ENCODE measurements at places on chromosomes 4 and X. TPM values are rescaled to one million over a fixed set of nuclear protein-coding genes. Genes with fewer than 3 reads are reported as not detected.

SMIM10 gene
- 0.88 TPM for total RNA-seq

GRCh38 chr4:184817494-184818215, 8.1 kb downstream of the ACSL1 start:
- no peak overlapping the region for H3K4me3 ChIP-seq
- H3K27me3 ChIP-seq, result no peaks in the 10 kb centered on the region
- peak overlapping the region; percentile 8 for H3K27ac ChIP-seq
- H3K36me3 ChIP-seq, result peaks cover 11% of the 10 kb centered on the region
- H3K4me1 ChIP-seq, result peaks cover 53% of the 10 kb centered on the region

DNA sequence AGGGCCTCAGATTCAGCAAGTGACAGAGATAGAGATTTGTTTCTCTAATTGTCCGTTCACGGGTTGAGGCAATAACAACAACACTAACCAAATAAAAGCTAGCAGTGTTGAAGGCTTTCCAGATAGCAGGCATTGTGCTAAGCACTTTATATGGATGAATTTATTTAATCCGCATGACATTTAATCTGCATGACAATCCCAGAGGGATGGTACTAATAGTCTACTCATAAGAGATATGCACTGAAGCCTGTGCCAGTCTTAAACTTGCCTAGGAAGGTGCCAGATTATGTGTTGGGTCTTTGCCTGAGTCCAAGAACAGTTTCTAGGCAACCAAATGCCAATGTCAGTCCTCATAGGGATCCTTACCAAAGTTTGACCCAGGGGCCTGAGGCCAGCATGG, 37.7 kb upstream of the FAT1 start:
- H3K4me3 ChIP-seq, result no peak overlapping the region
- no peaks in the 10 kb centered on the region for H3K27me3 ChIP-seq
- H3K36me3 ChIP-seq, result no peaks in the 10 kb centered on the region
- H3K27ac ChIP-seq, result no peak overlapping the region
- H3K4me1 ChIP-seq, result no peaks in the 10 kb centered on the region
- DNase-seq, result no peak

HTN1 gene
- not detected for total RNA-seq

BTK gene
- not detected for total RNA-seq

GRCh38 chrX:39809331-39809730, 288.4 kb downstream of the BCOR start:
- H3K27me3 ChIP-seq, result no peaks in the 10 kb centered on the region
- no peak overlapping the region for H3K27ac ChIP-seq
- H3K4me3 ChIP-seq, result no peak overlapping the region
- no peak for DNase-seq
- peaks cover 6% of the 10 kb centered on the region for H3K36me3 ChIP-seq

UGT8 gene
- total RNA-seq, result not detected

GRCh38 chr4:148786699-148787098, 344.5 kb upstream of the NR3C2 start:
- no peaks in the 10 kb centered on the region for H3K4me1 ChIP-seq
- H3K27ac ChIP-seq, result no peak overlapping the region
- DNase-seq, result no peak
- H3K4me3 ChIP-seq, result no peak overlapping the region
- H3K27me3 ChIP-seq, result no peaks in the 10 kb centered on the region

- no peaks in the 10 kb centered on the region for H3K4me1 ChIP-seq
- no peaks in the 10 kb centered on the region for H3K27me3 ChIP-seq
- H3K4me3 ChIP-seq, result no peak overlapping the region
- H3K36me3 ChIP-seq, result no peaks in the 10 kb centered on the region
- no peak overlapping the region for H3K27ac ChIP-seq
- no peak for DNase-seq
These were observed 228.5 kb downstream of the SLC7A11 start for GRCh38 chr4:138013625-138014024.

S100P gene
- total RNA-seq, result 2.1 TPM

DNA sequence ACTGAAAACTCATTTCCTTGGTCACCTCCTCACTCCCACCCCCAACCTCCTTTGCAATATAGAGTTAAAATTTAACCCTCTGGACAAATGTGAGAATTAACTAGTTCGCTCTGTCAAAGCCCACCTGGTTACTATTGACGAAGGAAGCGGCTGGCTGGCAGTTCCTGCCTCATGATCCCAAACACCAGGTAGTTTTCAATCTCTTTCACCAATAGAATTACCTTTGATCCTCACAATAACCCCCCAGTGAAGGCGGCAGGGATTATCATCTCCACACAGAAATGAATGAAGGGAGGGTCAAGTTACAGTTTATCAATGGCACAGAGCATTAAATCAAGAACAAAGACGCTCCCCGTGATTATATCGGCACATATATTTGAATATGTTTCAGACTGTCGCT, 65.7 kb upstream of the TTC29 start:
- no peaks in the 10 kb centered on the region for H3K4me1 ChIP-seq
- DNase-seq, result no peak
- no peaks in the 10 kb centered on the region for H3K36me3 ChIP-seq
- no peak overlapping the region for H3K4me3 ChIP-seq

DNA sequence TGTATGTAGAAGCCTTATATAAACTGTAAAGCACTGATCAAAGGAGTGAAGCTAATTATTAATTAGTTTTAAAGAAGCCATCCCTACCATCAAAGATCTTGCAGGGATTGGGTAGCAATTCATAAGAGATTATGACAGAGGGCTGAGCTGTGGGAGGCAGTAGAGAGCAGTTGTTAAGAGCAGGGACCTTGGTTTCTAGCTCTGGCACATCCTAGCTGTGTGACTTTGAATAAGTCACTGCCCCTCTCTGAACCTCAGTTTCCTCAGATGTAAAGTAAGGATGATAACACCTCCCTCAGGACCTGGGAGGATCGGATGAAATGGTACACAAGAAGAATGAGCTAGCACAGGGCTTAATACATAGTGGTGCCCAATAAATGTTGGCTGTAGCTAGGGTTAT, 45.4 kb downstream of the APLN start:
- no peaks in the 10 kb centered on the region for H3K27me3 ChIP-seq
- no peak overlapping the region for H3K27ac ChIP-seq
- no peak overlapping the region for H3K4me3 ChIP-seq
- H3K36me3 ChIP-seq, result no peaks in the 10 kb centered on the region
- H3K4me1 ChIP-seq, result peaks cover 15% of the 10 kb centered on the region

- peaks cover 2% of the 10 kb centered on the region for H3K4me1 ChIP-seq
- H3K27ac ChIP-seq, result no peak overlapping the region
- H3K4me3 ChIP-seq, result no peak overlapping the region
- H3K36me3 ChIP-seq, result no peaks in the 10 kb centered on the region
- DNase-seq, result no peak
These were observed 126.3 kb downstream of the REPS2 start for GRCh38 chrX:17072721-17073230.

GLRA2 gene
- total RNA-seq, result not detected

GRCh38 chrX:153643431-153644351, 3.3 kb upstream of the DUSP9 start:
- DNase-seq, result peak; percentile 73
- peak overlapping the region; percentile 23 for H3K4me3 ChIP-seq
- H3K36me3 ChIP-seq, result no peaks in the 10 kb centered on the region
- peaks cover 41% of the 10 kb centered on the region for H3K27me3 ChIP-seq
- H3K27ac ChIP-seq, result no peak overlapping the region

SNCA gene
- total RNA-seq, result 0.19 TPM

DNA sequence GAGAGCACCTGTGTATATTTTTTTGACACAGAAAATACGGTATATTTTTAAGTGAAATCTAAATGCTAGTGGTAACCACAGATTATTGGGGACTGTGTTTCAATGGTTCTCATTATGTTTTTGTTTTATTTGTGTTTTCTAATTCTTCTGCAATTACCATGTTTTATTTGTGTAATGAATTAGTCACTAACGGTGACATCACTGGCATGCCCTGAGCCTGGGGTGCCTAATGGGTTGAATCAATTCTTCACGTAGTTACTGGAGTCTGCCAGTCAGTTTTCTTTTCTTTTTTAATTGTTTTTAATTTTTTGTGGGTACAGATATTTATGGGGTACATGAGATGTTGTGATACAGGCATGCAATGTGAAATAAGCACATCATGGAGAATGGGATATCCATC, 168.8 kb downstream of the RELL1 start:
- no peak overlapping the region for H3K4me3 ChIP-seq
- H3K27ac ChIP-seq, result no peak overlapping the region
- no peaks in the 10 kb centered on the region for H3K36me3 ChIP-seq
- no peak for DNase-seq
- H3K4me1 ChIP-seq, result no peaks in the 10 kb centered on the region

DNA sequence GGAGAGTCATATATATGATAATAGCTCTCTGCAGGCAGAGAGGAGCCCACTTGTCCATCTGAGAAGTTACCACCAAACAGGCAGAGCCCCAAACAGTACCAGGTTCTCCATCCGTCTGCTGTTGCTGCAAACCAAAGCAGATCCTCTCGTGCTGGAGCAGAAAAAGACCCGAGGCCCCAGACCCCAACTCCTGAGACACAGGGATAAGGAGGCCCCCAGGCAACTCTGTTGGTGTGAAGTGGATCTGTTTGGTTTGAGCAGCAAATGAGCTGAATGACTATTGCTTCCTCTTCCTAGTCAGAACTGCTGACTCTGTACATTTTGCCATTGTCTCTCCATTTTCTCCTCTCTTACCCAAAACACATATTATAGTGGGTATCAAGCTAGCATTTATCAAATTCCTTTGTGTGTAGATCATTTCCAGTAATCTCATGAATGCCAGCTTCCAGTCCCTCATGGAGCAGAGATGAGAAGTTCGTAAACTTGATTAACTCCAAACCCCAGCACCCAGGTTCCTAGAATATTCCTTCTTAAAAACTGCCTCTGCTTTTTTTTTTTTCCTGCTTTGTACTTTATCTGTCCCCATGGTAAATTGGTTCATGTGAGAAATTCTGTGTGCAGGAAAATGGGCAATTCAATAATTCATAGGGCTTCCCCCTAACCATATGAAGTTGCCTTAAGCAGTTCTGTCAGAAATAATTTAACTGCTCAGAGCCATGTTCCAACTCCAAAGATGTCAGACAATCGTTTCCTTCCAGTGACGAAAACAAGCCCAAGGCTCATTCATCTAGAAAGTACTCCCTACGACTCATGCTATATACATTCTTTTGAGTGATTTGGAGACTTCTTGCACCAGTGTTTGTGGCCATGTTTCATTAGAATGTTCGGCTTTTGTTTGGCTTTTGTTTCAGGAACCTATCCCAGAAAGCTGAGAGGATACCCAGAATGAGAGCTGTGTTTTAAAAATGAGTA, 98.6 kb upstream of the ATXN3L start:
- no peak overlapping the region for H3K27ac ChIP-seq
- no peak overlapping the region for H3K4me3 ChIP-seq
- peaks cover 1% of the 10 kb centered on the region for H3K36me3 ChIP-seq
- H3K4me1 ChIP-seq, result peaks cover 4% of the 10 kb centered on the region
- no peaks in the 10 kb centered on the region for H3K27me3 ChIP-seq

FAM184B gene
- not detected for total RNA-seq

GRCh38 chr4:67446811-67447210, 98.5 kb downstream of the CENPC start:
- H3K4me3 ChIP-seq, result no peak overlapping the region
- peaks cover 20% of the 10 kb centered on the region for H3K36me3 ChIP-seq
- H3K27me3 ChIP-seq, result no peaks in the 10 kb centered on the region
- no peaks in the 10 kb centered on the region for H3K4me1 ChIP-seq
- no peak overlapping the region for H3K27ac ChIP-seq
- no peak for DNase-seq

- H3K4me3 ChIP-seq, result no peak overlapping the region
- peaks cover 6% of the 10 kb centered on the region for H3K4me1 ChIP-seq
- no peak overlapping the region for H3K27ac ChIP-seq
These were observed 54.5 kb downstream of the RTL9 start for GRCh38 chrX:110412971-110413726.

PLP1 gene
- not detected for total RNA-seq

DNA sequence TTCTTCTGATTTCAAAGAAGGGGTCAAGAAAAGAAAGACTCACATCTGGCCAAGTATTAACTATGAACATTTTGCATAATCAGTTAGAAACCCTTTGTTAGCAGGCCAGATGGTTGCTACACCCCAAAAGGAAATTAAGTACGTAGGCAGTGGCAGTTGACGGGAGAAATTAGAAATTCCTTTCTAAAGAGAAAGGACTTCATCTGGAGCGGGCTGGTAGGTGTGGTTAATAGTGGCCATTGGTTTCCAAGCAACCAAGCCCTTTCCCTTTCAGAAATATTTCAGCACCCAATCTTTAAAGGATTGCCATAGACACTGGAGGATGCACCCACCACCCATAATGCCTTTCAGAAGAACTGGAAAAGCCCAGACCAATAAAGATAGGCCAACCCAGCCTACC, 235.7 kb upstream of the LDB2 start:
- no peaks in the 10 kb centered on the region for H3K4me1 ChIP-seq
- H3K4me3 ChIP-seq, result no peak overlapping the region
- H3K36me3 ChIP-seq, result no peaks in the 10 kb centered on the region
- no peak overlapping the region for H3K27ac ChIP-seq
- no peak for DNase-seq
- H3K27me3 ChIP-seq, result no peaks in the 10 kb centered on the region

- H3K4me3 ChIP-seq, result no peak overlapping the region
- H3K27me3 ChIP-seq, result no peaks in the 10 kb centered on the region
- H3K36me3 ChIP-seq, result no peaks in the 10 kb centered on the region
- H3K4me1 ChIP-seq, result no peaks in the 10 kb centered on the region
- no peak overlapping the region for H3K27ac ChIP-seq
- no peak for DNase-seq
These were observed 21.1 kb downstream of the MAGEB16 start for GRCh38 chrX:35819241-35819640.

FRG2 gene
- not detected for total RNA-seq

Data from activated CD4-positive, alpha-beta T cell treated with anti-CD3 and anti-CD28 coated beads, Interleukin-2, amount 10 ng/mL, durations not matched to agents 24 days and 14 days (primary cell).